ENCODE measurements at places on chromosomes 6 and 20. TPM values are rescaled to one million over a fixed set of nuclear protein-coding genes. Genes with fewer than 3 reads are reported as not detected.

Gene SSTR4
- total RNA-seq = not detected

Gene RMND1
- 30.7 TPM for total RNA-seq

Gene GPR6
- not detected for total RNA-seq

Gene C20orf202
- total RNA-seq = not detected

Gene ASIP
- not detected for total RNA-seq

Gene ARFRP1
- total RNA-seq = 33.0 TPM

Gene PLN
- not detected for total RNA-seq

Gene SYTL3
- total RNA-seq = not detected

Gene QRSL1
- 17.7 TPM for total RNA-seq

GRCh38 chr6:109227646-109228045, 132.3 kb downstream of the CEP57L1 start:
- DNase-seq = peak; percentile 57

DNA sequence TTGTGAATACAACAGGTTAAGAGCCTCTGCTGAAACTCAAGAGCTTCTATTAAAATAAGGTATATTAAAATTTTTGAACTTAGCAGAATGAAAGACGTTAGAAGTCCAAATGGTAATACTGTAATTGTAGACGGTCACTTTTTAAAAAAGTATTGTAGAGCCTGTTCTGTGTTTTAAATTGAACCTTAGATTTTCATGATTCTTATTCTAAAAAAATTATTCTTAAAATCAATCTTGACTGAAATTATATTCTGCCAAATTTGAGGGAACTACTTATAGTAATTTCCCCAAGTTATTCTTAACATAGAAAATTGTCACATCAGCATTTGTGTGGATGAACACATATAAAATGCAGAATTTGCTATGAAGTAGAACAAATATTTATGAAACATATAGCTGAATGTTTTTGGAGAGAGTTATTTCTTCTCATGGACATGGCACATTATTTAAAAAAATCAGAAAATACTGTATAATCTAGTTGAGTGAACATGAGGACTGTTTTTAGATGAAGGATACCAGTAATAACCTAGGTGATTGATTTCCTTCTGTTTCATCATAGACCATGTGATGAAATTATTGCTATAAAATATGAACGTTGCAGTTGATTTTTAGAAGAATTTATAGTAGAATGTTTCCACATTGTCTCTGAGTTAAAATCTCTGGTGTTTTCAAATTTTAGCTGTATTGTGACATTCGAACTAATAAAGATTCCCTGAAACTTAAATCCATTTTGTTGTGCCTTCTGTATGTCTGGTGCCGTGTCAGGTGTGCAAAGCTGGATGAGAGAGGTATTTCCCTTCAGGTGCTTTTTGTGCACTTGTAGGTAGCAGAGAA, 2.8 kb downstream of the TBPL1 start:
- DNase-seq = no peak

GRCh38 chr6:144617191-144617590, 332.1 kb downstream of the UTRN start:
- DNase-seq = no peak

- DNase-seq = no peak
Observed at GRCh38 chr6:5811997-5812396, 194.7 kb downstream of the NRN1 start.

- no peak for DNase-seq
Observed at GRCh38 chr6:117409863-117410262, 15.9 kb downstream of the ROS1 start.

GRCh38 chr6:31170600-31170881, at the start of gene POU5F1:
TSS of gene POU5F1 (minus strand) at chr6:31170682. CDS start at chr6:31170620, 62 bp downstream.
- no peak for DNase-seq

GRCh38 chr6:25921525-25922203, 8.8 kb downstream of the SLC17A2 start:
- no peak for DNase-seq

- no peak for DNase-seq
Observed at GRCh38 chr6:119241111-119241465, 108.5 kb downstream of the MAN1A1 start.

- DNase-seq = no peak
Observed at GRCh38 chr6:97288188-97288587, 5.2 kb upstream of the MMS22L start.

GRCh38 chr6:56992703-56993102, 37.8 kb downstream of the BEND6 start:
- no peak for DNase-seq

DNA sequence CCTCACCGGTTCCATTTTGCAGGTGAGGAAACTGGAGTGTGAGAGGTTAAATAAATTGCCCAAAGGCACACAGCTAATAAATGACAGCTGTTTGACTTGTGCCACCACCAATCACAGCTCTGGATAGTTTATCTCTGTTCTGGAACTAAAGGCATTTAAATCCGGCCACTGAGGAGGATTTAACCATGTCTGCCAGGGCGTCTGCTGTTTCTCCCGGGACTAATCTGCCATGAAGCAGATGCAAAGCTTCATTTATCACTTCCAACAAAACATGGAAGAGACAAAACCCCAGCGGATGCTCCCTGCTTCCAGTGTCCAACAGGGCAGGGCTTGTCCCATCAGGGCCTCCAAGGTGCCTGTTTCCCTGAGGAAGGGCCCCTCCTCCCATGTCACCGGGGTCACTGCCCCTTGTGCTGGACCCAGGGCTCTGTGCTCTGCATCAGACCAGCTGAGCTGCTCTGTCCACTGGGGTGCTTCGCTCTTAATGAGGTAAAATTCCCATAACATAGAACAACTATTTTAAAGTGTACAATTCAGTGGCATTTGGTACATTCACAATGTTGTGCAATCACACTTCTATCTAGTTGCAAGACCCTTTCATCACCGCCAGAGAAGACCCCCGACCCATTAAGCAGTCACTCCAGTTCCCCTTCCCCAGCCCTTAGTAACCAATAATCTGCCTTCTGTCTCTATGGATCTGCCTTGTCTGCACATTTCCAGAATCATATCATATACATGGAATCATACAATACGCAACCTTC, 244.3 kb downstream of the PTPRT start:
- no peak for DNase-seq

- DNase-seq = no peak
Observed at GRCh38 chr6:157221817-157222175, 101.5 kb downstream of the TMEM242 start.

DNA sequence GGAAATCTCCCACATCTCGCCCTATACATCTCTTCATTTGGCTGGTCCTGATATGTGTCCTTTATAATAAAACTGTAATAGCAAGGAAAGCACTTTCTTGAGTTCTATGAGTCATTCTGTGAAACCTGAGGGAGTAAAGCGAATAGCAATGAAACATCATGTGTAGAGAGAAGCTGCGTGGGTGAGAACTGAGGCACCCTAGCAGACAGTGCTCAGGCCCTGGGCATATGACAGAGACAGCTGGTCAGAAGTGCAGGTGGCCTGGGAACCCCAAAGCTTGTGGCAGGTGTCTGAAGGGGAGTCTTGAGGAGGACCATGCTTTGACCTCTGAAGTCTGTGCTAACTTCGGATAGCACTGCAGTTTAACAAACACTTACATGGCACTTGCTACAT, 1.3 kb upstream of the BLOC1S5 start:
- no peak for DNase-seq

DNA sequence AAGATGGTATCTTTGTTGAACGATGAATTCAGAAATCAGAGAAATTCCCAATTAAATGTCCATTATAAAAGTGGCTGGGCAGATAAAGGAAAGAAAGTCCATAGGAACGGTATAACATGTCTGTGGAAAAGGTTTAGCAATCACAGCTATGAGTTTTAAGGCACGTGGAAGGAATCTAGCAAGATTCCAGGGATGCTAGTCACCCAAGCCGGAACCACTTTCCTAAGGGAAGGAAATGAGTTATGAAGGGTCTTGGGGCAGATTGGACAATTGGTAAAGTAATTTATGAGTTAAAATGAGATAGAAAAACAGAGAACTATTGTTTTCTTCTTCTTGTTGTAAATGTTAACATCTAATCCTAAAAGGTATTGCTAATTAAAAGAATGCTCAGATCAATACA, 384.8 kb downstream of the ADGRB3 start:
- DNase-seq = no peak

GRCh38 chr6:282867-283416, 9.3 kb upstream of the DUSP22 start:
- no peak for DNase-seq

DNA sequence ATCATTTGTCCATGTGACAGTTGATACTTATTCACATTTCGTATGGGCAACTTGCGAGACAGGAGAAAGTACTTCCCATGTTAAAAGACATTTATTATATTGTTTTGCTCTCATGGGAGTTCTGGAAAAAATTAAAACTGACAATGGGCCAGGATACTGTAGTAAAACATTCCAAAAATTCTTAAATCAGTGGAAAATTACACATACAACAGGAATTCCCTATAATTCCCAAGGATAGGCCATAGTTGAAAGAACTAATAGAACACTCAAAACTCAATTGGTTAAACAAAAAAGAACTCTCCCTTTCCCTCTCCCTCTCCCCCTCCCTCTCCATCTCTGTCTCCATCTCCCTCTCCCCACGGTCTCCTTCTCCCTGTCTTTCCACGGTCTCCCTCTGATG, 19.4 kb upstream of the EIF2S2 start:
- no peak for DNase-seq

GRCh38 chr20:34920055-34920454, 35.6 kb downstream of the GSS start:
- DNase-seq = no peak

GRCh38 chr6:116842459-116842858, 13.6 kb upstream of the GPRC6A start:
- no peak for DNase-seq

- no peak for DNase-seq
Observed at GRCh38 chr6:129242546-129242945, 359.6 kb downstream of the LAMA2 start.

GRCh38 chr6:78353040-78353439, 514.3 kb upstream of the IRAK1BP1 start:
- no peak for DNase-seq

DNA sequence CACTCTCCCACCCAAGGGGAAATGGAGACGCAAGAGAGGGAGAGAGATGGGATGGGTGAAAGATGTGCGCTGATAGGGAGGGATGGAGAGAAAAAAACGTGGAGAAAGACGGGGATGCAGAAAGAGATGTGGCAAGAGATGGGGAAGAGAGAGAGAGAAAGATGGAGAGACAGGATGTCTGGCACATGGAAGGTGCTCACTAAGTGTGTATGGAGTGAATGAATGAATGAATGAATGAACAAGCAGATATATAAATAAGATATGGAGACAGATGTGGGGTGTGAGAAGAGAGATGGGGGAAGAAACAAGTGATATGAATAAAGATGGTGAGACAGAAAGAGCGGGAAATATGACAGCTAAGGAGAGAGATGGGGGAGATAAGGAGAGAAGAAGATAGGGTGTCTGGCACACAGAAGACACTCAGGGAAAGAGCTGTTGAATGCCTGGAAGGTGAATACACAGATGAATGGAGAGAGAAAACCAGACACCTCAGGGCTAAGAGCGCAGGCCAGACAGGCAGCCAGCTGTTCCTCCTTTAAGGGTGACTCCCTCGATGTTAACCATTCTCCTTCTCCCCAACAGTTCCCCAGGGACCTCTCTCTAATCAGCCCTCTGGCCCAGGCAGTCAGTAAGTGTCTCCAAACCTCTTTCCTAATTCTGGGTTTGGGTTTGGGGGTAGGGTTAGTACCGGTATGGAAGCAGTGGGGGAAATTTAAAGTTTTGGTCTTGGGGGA, 754 bp downstream of the TNF start:
- DNase-seq = no peak

All from G401 (cell line).